ENCODE measurements at places on chromosomes 3 and 15. TPM values are rescaled to one million over a fixed set of nuclear protein-coding genes. Genes with fewer than 3 reads are reported as not detected.

GRCh38 chr3:180909369-180910127, 2.9 kb upstream of the FXR1 start:
- no peak overlapping the region for H3K4me3 ChIP-seq
- DNase-seq = no peak
- H3K4me1 ChIP-seq = peaks cover 23% of the 10 kb centered on the region
- no peak overlapping the region for H3K27ac ChIP-seq
- H3K36me3 ChIP-seq = peaks cover 7% of the 10 kb centered on the region

DNA sequence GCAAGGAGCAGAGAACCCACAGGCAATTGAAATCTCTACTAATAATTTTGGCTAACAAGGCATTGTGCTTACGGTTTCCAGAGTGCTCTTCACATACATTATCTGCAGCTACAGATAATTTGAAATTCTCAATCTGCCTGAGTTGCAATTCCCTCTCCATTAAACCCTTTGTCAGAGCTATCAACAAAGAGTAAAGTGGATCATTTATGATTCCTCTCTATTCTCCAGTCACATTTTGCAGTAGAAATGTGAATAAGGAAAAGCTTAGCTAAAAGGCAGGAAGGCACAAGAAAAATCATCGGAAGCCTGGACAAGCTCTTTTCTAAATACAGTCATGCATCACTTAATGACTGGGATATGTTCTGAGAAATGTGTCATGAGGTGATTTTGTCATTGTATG, 49.6 kb downstream of the FAM98B start:
- H3K27ac ChIP-seq = peak overlapping the region; percentile 13
- no peaks in the 10 kb centered on the region for H3K27me3 ChIP-seq
- H3K4me1 ChIP-seq = peaks cover 2% of the 10 kb centered on the region
- no peak overlapping the region for H3K4me3 ChIP-seq
- DNase-seq = no peak

GRCh38 chr3:131350506-131350905, 31.1 kb upstream of the NUDT16 start:
- H3K4me1 ChIP-seq = no peaks in the 10 kb centered on the region
- H3K27me3 ChIP-seq = no peaks in the 10 kb centered on the region
- no peaks in the 10 kb centered on the region for H3K36me3 ChIP-seq
- DNase-seq = no peak

- H3K4me3 ChIP-seq = no peak overlapping the region
- no peaks in the 10 kb centered on the region for H3K4me1 ChIP-seq
- H3K27ac ChIP-seq = no peak overlapping the region
- no peak for DNase-seq
- no peaks in the 10 kb centered on the region for H3K36me3 ChIP-seq
These were observed 34.7 kb upstream of the TUBGCP5 start for GRCh38 chr15:23073890-23074646.

DNA sequence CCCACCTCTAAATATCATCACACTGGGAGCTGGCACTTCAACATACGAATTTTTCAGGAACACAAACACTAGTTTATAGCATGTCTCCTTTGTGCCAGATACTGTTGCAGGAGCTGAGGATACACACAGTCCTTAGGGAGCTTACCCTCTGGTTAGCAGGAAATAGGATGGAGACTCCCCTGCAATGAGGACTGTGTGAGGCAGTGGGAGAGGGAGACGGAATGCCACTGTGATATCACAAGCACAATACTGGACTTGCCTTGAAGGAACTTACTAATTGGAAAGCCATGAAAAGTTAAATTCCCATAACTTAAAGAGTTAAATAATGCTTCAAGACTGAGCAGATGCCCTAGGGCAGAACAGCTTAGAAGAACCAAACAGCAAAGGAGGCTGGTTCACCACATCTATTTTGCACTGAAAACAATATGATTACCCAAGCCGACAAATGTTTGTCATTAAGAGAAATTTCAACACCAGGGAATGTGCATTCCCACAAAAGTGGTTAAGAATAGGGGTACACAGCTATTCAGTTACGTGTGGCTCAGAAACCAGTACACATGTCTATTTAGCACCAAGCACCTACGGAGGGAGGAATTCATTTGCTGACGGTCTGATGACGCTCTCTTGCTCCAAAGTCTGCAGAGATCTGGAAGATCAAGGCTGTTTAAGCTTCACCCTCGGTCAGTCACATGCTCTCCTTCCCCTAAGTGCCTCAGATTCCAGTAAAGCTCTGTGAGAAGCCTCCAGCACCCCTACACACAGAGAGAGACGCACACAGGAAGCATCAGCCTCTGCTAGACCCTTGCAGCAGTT, 5.2 kb downstream of the TBC1D2B start:
- H3K27ac ChIP-seq = peak overlapping the region; percentile 84
- H3K36me3 ChIP-seq = peaks cover 61% of the 10 kb centered on the region
- no peaks in the 10 kb centered on the region for H3K27me3 ChIP-seq

DNA sequence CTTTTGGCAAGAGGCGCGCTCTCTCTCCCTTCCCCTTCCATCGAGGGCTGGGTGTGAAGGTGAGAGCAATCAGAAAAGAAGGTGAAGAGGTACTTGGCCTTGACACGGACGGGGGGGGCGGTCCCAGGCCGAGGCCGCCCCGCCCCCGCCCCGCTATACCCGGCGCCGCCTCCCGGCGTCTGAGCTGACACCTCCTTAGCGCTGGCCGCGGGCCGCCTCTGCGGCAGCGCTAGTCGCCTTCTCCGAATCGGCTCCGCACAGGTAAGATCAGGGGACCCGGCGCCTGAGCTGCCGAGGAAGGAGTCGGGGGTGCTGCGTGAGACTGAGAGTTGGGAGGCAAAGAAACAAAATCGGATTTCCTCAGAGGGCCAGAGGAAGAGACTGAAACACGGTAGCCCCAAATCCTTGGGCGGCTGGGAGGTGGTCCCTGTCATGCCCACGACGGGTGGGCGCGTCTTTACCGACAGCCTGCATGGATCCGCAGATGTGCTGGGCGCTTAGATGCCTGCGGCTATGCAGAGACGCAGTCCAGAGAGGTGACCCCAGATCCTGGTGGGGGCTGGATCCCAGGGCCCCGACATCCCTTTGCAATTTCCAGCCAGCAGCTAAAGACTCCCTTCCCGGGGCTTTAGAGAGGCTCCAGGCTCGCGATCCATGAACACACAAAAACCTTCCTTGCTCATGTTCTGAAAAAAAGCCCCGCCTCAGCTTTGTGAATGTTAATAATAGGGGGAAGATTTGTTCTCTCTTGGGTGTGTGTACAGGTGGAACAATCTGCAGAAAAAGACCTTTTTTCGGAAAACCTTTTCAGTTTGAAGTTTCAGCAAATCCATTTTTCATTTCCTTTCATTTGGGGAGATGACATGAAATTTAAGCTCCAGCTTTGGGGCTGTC, at the start of gene ENTPD3:
Gene ENTPD3 (plus strand): TSS at position 184 of the 894 bp plus-strand sequence. CDS start 874 bp downstream, outside the sequence.
- peaks cover 5% of the 10 kb centered on the region for H3K4me1 ChIP-seq
- H3K27ac ChIP-seq = no peak within 1 kb of the TSS
- H3K4me3 ChIP-seq = peak within 1 kb of the TSS; percentile 64
- DNase-seq = peak; percentile 42

- DNase-seq = no peak
- H3K27ac ChIP-seq = no peak overlapping the region
- H3K27me3 ChIP-seq = peaks cover 39% of the 10 kb centered on the region
- H3K36me3 ChIP-seq = no peaks in the 10 kb centered on the region
These were observed 2.7 kb downstream of the CHRNA3 start for GRCh38 chr15:78618064-78618463.

DNA sequence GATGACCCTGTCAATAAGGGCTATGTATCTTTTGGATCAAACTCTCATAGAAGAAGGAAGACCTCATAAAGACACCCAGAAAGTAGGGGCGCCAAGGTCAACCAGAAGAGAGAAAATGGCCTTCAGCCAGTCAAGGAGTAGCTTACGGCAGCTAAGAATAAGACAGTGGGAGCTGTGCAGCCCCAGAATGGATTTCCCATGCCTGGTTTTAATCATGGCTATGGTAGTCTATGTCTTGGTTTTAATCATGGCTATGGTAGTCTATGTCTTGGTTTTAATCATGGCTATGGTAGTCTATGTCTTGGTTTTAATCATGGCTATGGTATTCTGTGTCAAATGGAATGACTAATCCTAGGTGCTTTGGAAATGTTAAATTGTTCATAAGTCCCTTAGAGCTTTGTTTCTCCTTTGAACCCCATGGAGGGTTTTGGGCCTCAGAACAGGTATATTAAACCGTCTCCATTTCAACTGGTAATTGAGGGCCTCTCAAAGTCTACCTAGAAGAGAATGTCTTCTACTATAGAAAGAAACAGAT, 742.0 kb upstream of the CFAP20DC start:
- peaks cover 35% of the 10 kb centered on the region for H3K4me1 ChIP-seq
- no peak for DNase-seq
- H3K36me3 ChIP-seq = peaks cover 8% of the 10 kb centered on the region
- H3K4me3 ChIP-seq = no peak overlapping the region
- no peak overlapping the region for H3K27ac ChIP-seq

- H3K27me3 ChIP-seq = no peaks in the 10 kb centered on the region
- no peaks in the 10 kb centered on the region for H3K36me3 ChIP-seq
- peaks cover 4% of the 10 kb centered on the region for H3K4me1 ChIP-seq
- H3K4me3 ChIP-seq = no peak overlapping the region
These were observed 103.6 kb upstream of the SPATA12 start for GRCh38 chr3:56956906-56957305.

DNA sequence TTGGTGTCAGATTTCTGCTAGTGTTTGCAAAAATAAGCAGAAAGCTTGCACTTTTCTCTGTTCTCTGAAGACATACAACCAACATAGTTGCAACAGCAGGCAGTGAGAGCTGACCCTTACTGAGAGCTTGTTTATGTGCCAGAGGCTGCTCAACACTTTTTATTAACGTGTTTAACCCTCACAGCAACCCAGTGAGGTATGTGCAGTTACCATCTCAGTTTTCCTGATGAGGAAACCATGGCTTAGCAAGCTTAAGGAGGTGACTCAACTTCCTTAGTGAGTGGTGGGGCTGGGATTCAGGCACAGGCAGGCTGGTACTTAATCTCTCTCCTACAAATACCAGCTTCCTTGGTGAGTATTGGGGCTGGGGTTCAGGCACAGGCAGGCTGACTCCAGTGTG, 158.1 kb upstream of the CTDSPL start:
- no peaks in the 10 kb centered on the region for H3K4me1 ChIP-seq
- H3K27ac ChIP-seq = no peak overlapping the region
- no peak for DNase-seq
- peaks cover 17% of the 10 kb centered on the region for H3K27me3 ChIP-seq
- H3K36me3 ChIP-seq = no peaks in the 10 kb centered on the region

- H3K4me1 ChIP-seq = no peaks in the 10 kb centered on the region
- H3K27me3 ChIP-seq = no peaks in the 10 kb centered on the region
- H3K36me3 ChIP-seq = peaks cover 14% of the 10 kb centered on the region
These were observed 25.5 kb downstream of the CHP1 start for GRCh38 chr15:41256577-41257038.

- H3K27ac ChIP-seq = no peak overlapping the region
- H3K4me3 ChIP-seq = no peak overlapping the region
- peak; percentile 40 for DNase-seq
- H3K36me3 ChIP-seq = no peaks in the 10 kb centered on the region
- no peaks in the 10 kb centered on the region for H3K4me1 ChIP-seq
These were observed 69.5 kb upstream of the VEPH1 start for GRCh38 chr3:157572559-157573270.

GRCh38 chr15:66308531-66308930, 15.2 kb downstream of the DIS3L start:
- no peaks in the 10 kb centered on the region for H3K27me3 ChIP-seq
- no peak overlapping the region for H3K4me3 ChIP-seq
- no peak overlapping the region for H3K27ac ChIP-seq

- peaks cover 59% of the 10 kb centered on the region for H3K4me1 ChIP-seq
These were observed 181.3 kb upstream of the EOMES start for GRCh38 chr3:27903446-27903845.

GRCh38 chr3:132555306-132556035, 41.6 kb upstream of the ACKR4 start:
- H3K4me1 ChIP-seq = peaks cover 9% of the 10 kb centered on the region
- no peak for DNase-seq
- no peaks in the 10 kb centered on the region for H3K27me3 ChIP-seq
- no peak overlapping the region for H3K4me3 ChIP-seq
- no peak overlapping the region for H3K27ac ChIP-seq

- peak; percentile 18 for DNase-seq
- H3K27me3 ChIP-seq = peaks cover 8% of the 10 kb centered on the region
- H3K4me1 ChIP-seq = peaks cover 5% of the 10 kb centered on the region
- no peak overlapping the region for H3K4me3 ChIP-seq
- no peak overlapping the region for H3K27ac ChIP-seq
These were observed 72.1 kb upstream of the ITGA11 start for GRCh38 chr15:68503791-68504680.

DNA sequence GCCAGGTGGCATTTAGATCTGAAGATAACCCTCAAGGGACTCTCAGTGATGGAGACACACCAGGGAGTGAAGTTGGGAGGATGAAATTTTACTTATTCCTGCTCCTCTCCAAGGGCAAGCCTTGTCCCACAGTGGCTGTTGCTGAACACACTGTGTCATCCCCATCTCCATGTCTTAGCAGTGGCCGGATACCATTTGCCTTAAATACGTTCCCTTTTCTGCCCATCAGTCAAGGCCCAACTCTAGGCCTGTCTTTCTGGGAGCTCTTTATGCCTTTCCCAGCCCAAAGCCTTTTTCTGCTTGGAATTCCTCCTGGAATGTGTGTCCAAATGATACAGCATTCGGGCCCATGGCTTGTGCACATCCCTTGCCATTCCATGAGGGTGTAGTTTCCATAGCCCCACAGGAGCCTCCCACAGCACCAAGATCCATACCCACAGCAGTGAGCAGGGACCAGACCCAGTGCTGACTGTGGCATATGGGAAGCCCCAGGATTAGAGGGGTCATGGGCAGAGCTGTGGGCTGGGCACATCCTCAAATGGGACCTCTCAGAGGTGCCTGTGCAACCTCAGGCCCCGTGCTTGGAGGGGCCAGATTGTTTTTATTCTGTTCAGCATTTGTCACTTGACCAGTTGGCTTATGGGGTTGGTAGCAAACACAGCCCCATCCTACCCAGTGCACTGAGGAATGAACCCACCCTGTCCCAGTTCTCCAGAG, 63.7 kb upstream of the PRR23C start:
- no peak overlapping the region for H3K27ac ChIP-seq
- H3K36me3 ChIP-seq = no peaks in the 10 kb centered on the region
- H3K4me3 ChIP-seq = no peak overlapping the region
- DNase-seq = no peak

GRCh38 chr3:49020330-49021212, 1.4 kb upstream of the NDUFAF3 start:
- peak; percentile 52 for DNase-seq
- peaks cover 54% of the 10 kb centered on the region for H3K36me3 ChIP-seq
- H3K27ac ChIP-seq = peak overlapping the region; percentile 98

- no peak for DNase-seq
- H3K27me3 ChIP-seq = no peaks in the 10 kb centered on the region
- H3K36me3 ChIP-seq = peaks cover 64% of the 10 kb centered on the region
These were observed 28.0 kb downstream of the SENP7 start for GRCh38 chr3:101484805-101485620.

- H3K4me1 ChIP-seq = peaks cover 15% of the 10 kb centered on the region
- no peak overlapping the region for H3K4me3 ChIP-seq
- no peak for DNase-seq
- peaks cover 17% of the 10 kb centered on the region for H3K27me3 ChIP-seq
These were observed 19.2 kb downstream of the EID1 start for GRCh38 chr15:48896869-48897814.

The SCAANT1 gene
- total RNA-seq = not detected

The CAND2 gene
- total RNA-seq = 0.31 TPM

The SLC30A4 gene
- 2.1 TPM for total RNA-seq

The MYO5C gene
- total RNA-seq = 3.2 TPM

The GOLGA8R gene
- 9.5 TPM for total RNA-seq

The SPTSSB gene
- not detected for total RNA-seq

The ARHGAP11A gene
- 158 TPM for total RNA-seq

The MST1R gene
- total RNA-seq = 3.2 TPM

The HCLS1 gene
- 288 TPM for total RNA-seq

The CHRM5 gene
- not detected for total RNA-seq

The TMEM108 gene
- total RNA-seq = not detected

Data from activated CD8-positive, alpha-beta T cell treated with anti-CD3 and anti-CD28 coated beads, Interleukin-2, amount 10 ng/mL, durations not matched to agents 7 days and 5 days (primary cell).